ENCODE measurements at places on chromosomes 7 and 10. TPM values are rescaled to one million over a fixed set of nuclear protein-coding genes. Genes with fewer than 3 reads are reported as not detected.

DNA sequence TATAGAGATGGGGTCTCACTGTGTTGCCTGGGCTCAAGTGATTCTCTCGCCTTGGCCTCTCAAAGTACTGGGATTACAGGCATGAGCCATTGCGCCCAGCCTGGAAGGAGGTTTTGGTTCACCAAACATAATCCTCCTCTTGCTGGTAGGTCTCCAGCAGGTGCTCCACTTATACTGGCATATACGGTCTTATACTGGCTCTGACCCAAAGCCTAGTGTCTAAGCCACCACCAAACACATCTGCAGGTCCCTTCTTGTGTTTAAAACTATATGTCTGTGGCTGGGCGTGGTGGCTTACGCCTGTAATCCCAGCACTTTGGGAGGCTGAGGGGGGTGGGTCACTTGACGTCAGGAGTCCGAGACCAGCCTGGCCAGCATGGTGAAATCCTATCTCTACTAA, 5.4 kb downstream of the MBLAC1 start:
- DNase-seq: no peak

- no peak for DNase-seq
Observed at GRCh38 chr7:50393076-50393475, 57.1 kb downstream of the FIGNL1 start.

- DNase-seq: no peak
Observed at GRCh38 chr7:139640681-139641080, 117.2 kb downstream of the CLEC2L start.

- no peak for DNase-seq
Observed at GRCh38 chr10:24299578-24300260, 90.8 kb downstream of the KIAA1217 start.

DNA sequence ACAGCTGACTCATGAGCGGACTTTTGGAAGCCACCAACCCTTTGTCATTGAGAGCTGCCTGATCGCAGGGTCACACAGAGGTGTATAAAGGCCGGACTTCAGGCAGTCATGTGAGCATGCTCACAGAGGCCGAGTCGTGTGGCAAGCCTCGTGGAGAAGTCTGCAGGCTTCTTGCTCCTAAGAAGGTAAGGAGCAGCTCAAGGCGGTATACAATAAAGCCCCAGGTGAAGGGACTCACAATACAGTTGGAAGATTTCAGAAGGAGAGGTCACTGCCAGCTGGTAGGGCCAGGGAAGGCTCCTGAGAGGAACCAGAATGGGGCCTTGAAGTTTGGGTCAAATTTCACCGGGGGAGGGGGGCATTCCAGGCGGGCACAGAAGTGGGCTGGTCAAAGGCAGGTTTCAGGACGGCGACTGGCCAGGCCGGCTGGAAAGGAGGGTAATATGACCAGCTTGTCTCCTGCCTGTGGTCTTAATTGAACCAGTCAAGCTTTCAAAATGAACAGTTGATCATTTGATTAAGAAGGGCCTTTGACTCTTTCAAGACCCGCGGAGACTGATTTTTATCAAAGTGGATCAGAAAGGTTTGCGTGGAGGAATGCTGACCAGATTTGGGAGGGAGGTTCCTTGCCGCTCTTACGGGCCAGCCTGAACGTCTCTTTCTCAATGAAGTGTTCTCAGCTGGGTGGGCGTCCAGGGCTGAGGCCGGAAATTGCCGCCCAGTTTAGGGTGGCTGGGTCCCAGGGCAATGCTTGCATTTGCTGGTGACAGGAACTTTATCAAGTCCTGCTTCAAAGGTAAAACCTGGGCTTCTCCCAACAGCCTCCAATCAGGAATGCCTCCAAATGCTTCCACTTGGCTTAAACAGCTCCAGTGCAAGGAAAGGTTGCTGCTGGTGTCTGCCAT, 178.6 kb downstream of the EMX2 start:
- no peak for DNase-seq

DNA sequence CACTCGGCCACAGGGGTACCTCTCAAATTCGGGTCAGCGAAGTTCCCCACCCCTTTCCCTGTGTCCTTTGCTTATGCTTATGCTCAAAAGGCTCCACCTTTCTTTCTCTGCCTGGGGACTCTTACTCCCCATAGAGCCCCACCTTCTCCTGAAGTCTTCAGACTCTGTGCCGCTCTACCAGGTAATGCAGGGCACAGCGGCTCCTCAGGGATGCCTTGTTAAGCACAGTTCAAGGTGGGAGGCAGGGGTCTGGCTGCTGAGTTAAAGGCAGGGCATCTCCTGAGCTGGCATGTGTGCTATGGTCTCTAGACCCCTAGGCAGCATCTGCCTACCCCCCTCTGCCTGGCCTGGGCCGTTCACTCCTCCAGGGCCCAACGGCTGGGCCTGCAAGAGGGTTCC, 3.0 kb upstream of the CXCL12 start:
- peak; percentile 41 for DNase-seq

- DNase-seq: no peak
Observed at GRCh38 chr10:57579926-57580325, 687.8 kb downstream of the IPMK start.

- no peak for DNase-seq
Observed at GRCh38 chr7:137934176-137934826, 67.6 kb downstream of the CREB3L2 start.

GRCh38 chr7:7816084-7816483, 97.7 kb upstream of the RPA3 start:
- DNase-seq: no peak

GRCh38 chr7:96663871-96664445, 45.7 kb downstream of the SEM1 start:
- DNase-seq: no peak

GRCh38 chr7:33961948-33962347, 56.6 kb downstream of the BMPER start:
- DNase-seq: no peak

GRCh38 chr7:23928418-23928775, 218.4 kb downstream of the STK31 start:
- no peak for DNase-seq

GRCh38 chr10:29588629-29589421, 45.9 kb downstream of the SVIL start:
- DNase-seq: no peak

Gene CALD1
- total RNA-seq: 170 TPM

Gene CFAP46
- 4.8 TPM for total RNA-seq

Gene ENO4
- total RNA-seq: not detected

Gene RBM33
- 56.5 TPM for total RNA-seq

Gene FAM25C
- total RNA-seq: not detected

Gene TBRG4
- total RNA-seq: 146 TPM

Gene GRID2IP
- total RNA-seq: 1.0 TPM

Gene ZNF679
- not detected for total RNA-seq

Gene ADARB2
- total RNA-seq: 2.7 TPM
